ENCODE measurements at places on chromosomes 3 and 15.

DNA sequence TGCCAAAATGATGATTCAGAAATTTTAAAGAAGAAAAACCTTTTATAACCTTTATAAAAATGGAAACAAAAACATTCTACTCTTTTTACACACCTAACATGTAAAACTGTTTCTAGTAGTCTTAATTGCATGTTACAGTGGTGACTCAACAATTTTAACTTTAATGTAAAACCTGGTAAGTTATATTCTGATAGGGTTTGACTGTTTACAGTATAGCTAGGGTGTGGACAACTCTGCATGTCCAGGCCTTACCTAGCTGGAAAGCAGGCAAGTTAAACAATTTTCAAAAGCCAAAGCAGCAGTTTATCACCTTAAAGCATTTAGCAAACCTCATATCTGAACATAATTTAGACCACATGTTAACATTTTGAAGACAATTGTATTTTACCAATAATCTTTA is 328.5 kb downstream of the NEK10 start:
- DNase-seq, result no peak

GRCh38 chr3:127900536-127900935 is 14.5 kb upstream of the KBTBD12 start:
- no peak for DNase-seq

DNA sequence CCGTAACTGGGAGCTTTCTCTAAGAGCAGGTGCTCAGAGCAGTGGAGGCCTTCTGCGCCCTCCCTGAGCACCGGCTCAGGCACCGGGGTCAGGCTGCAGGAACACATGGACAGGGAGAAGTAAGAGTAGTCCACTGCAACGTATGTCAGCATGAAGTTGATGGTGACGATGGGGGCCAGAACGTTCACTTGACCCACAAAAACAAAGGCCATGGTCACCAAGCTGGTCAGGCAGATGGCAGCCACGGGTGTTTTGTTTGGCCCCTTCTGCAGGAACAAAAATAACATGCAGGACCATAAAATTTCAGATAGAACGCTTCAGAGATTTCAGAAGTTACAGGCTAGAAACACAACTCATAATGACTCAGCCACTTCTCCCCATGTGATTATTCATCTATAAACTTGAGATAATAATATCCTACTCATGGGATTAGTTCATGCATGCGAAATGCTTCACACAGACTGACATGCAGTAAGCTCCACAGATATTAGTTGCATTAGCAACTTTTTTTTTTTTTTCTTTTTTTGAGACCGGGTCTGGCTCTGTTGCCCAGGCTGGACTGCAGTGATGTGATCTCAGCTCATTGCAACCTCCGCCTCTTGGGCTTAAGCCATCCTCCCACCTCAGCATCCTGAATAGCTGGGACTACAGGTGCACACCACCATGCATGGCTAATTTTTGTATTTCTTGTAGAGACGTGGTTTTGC is 52.2 kb upstream of the HEG1 start:
- DNase-seq, result peak; percentile 93

DNA sequence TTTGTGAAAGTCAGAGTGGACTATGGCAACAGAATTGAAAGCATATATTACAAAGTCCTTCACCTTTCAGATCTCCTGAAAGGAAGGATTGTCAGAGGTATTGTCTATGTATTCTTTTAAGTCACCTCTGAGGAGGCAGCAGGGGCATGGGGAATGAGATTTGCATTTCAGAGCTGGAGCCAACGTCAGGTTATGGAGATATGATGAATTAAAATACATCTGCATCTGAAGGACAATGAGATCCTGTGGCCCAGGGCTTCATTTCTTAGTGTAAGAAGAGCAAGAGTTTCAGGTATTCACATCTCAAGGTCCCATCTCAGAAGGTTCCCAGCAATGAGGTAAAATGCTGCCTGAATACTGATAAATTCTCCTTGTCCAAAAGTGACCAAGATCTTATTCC is 695.8 kb downstream of the TUSC7 start:
- DNase-seq, result no peak

GRCh38 chr3:7543294-7543880 is 682.5 kb downstream of the GRM7 start:
- no peak for DNase-seq

DNA sequence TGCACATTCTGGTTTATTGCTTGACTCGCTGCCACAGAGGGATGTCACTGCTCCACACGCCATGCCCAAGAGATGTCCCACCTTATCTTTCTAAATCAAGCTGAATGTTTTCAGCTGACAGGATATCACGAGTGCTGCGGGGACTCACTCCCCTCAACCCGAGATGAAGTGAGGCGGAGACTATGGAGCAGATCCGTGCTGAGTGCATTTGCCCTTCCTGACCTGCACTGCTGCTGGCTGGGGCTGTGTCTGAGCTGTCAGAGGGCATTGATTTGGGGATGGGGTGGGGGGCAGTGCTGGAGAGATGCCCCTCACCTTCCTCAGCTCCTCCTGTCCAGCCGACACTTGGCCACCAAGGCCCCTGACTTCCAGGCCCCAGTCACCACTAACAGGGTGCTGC is 40.5 kb upstream of the CSPG4 start:
- DNase-seq, result no peak

All from ELR (cell line).